ENCODE measurements at places on chromosomes 12 and 14.

DNA sequence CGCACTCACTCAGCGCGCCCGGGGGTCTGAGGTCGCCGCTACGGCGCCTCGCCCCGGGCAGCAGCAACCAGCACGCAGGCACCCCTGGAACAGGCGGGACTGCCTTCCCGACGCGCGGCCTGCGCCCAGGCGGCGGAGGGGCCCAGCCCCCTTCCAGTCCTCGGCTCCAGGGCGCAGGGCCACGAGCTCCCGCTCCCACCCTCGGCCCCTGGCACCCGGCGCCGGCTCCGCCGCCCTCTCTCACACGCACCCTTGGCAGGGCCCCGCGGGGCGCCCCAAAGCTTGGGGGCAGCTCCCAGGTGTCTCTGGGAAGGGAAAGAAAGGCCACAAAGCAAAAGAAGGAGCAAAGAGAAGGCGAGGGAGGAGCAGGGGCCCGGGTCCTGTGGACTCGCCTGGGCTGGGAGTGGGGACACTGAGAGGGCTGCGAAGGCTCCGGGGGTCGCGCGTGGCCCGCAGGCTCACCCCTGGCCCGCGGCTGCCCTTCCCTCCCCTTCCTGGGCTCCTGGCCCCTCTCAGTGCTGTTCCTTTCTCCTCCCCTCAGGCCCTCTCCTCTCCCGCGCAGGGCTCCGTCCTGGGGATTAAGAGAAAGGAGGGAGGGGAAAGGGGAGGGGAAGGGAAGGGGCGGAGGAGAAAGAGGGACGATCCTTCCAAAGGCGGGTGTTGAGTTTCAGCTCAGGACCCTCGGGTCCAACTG is 907 bp upstream of the EFS start:
- no peak for DNase-seq

DNA sequence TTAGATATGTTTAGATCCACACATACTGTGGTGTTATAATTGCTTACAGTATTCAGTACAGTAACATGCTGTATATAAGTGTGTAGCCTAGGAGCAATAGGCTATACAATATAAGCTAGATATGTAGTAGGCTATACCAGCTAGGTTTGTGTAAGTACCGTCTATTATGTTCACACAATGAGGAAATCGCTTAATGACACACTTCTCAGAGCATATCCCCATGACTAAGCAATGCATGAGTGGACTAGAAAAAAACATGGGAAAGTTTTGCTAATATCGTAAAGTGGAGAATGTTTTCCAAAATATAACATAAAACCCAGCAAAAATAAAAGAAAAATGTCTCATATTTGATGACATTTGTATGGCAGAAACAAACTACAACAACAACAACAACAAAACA is 27.3 kb downstream of the AKAP3 start:
- no peak for DNase-seq

DNA sequence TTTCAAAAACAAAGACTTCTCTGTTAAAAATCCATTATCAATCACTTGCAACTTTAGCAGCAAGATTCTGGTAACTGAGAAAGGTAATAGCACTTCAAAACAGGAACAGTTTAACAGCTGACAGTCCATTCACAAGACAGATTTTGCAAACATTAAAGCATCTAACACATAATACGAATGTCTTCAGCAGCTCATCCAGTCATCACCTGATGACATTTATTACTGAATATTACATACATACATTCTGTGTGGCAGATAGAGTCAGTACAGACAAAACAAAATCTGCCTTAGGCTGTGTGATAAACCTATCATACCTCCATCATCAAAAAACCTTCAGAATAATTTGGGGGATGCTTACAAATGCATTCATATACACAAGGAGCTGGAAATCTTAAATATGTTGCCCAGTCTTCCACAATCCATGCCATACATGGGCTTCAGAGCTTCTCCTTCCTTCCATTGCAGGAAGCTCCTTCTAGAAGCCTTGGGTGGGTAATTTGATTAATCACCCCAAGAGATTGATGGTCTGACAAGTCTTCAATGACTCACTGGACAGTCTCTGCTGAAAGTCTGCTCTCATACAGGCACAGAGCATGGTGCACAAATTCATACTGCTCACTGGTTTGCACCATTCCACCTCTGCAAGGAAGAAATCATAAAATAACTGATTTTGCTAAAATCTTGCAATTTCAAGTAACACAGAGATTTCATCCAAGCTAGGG is 1.6 kb upstream of the PTPRB start:
- DNase-seq, result no peak

DNA sequence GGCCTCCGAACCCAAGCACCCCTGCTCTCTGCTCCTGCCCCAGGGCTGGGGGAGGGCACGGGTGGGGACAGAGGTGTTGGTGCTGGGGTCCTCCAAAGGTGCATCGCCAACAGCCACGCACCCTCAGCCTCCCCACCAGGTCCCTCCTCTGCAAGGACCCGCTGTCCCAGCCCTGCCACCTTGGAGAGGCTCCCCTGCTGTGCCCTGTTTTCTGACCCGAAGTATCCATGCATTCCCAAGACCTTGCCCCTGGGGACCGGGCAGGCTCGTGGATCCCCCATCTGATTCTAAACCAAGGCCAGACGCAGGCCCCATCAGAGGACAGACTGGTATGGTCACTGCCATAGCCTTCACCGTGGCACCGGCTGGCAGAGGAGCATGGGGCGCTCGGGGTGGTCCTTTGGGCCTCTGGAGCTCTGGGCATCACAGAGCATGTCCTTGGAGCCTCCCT is 22.7 kb upstream of the BEGAIN start:
- no peak for DNase-seq

DNA sequence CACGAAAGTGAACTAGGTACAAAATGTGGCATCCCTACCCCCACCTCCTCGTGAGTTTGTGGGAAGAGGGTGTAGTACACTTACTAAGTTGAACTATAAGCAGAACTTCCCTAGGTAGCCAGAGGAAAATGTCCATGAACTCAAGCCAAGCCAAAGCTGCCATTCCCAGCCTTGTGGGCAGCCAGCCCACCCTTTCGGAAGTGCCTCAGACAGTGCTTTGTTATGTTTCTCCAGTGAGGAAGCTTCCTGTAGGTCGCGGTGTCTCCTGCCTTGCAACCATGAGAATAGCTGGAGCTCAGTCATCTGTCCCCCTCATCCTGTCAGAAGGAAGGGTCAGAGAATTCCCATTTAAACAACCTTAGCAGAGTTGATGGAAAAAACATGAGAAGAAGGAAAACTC is 266.9 kb downstream of the DUSP6 start:
- no peak for DNase-seq

- DNase-seq, result no peak
These were observed 137.4 kb downstream of the CALM1 start for GRCh38 chr14:90534091-90534837.

DNA sequence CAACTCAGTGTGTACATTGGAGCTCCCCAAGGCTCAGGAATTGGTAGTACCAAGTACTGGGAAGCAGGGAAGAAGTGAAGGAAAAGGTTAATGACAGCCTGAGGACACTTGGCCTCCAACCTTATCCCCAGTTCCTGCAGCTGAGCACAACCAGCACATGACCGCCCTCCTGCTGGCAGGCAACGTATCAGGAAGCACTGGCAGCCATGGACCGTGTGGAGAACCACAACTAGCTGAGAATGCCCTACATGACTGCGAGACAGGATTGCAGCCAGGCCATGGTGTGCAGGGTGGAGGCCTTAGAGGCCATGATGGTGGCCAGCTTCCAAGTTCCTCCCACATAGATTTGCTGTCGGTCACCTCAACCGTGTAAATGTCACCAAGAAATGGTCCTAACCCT is 26.8 kb downstream of the PYGL start:
- DNase-seq, result no peak

DNA sequence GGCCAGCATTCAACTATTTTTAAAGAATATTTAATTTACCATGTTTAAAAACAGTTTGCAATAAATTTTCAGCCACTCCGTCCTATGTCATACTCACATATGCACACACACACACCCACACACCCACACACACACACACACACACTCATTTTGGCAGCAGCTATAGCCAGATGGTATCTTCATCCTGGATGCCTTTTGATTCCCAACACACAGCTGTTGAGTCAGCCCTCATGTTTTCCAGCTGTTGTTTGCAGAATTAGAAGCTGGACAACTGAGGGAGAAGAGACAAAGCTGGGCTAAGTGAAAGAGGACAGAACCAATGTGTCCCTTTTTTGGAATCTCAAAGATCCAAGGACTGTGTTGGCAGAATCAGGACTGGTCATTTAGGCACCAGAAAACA is 80.0 kb upstream of the EGLN3 start:
- DNase-seq, result no peak

- DNase-seq, result peak; percentile 48
These were observed 3.0 kb upstream of the IFI27L2 start for GRCh38 chr14:94132285-94132887.

- no peak for DNase-seq
These were observed 291.1 kb downstream of the DIO2 start for GRCh38 chr14:79920180-79920692.

- no peak for DNase-seq
These were observed 116.3 kb downstream of the GLT1D1 start for GRCh38 chr12:128969480-128970055.

DNA sequence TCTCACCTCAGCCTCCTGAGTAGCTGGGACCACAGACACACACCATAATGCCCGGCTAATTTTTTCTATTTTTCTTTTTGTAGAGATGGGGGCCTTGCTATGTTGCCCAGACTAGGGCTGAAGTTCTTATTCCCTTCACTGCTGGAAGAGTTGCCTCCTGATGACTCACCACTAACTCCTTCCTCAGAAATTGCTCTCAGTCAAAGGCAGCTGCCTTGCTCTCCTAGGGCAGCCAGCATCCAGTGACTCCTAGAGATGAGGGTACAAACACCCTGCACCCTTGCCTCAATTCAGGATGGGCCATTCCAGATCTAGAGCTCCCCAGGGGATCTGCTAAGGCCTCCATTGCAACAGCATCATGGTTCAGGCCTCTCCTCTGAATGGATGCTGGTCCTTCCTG is 54.0 kb upstream of the RASSF8 start:
- no peak for DNase-seq

GRCh38 chr14:49959822-49960408 is 67.0 kb downstream of the ARF6 start:
- DNase-seq, result no peak

DNA sequence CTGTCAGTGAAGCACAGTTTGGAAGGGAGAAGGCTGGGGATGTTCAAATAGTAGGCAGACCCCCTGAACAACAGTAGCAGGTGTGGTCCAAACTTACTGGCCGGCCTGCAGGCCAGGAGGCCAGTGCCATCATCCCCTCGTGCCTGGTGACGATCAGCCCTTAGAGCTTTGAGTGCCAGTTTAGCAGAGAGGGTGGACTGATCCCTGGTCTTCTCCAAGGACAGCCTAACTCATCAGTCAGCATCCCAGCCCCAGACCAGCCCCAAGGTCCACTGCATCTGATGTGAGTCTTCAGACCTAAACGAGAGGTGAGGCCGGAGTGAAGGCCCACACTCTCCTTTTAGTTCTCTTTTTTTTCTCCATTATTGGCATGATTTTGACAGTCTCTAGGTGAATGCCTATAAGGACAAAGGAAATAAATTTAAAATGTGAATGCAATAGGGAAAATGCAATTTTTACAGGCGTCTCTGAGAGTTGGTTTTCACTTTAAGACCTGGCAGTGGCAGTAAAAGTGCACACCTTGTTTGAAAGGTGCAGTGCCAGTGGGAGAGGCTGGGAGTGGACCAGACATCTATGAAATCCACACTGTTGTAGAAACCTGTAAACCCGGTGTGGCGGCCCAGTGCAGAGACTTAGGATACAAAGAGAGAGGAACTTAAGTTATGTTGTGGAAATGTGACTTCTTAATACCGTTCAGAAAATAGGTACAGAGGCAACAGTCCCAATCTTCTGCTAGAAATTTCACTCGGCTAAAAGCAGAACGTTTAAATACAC is 311.2 kb downstream of the CACNA1C start:
- DNase-seq, result no peak

- DNase-seq, result no peak
These were observed 5.1 kb upstream of the DENR start for GRCh38 chr12:122747224-122748135.

DNA sequence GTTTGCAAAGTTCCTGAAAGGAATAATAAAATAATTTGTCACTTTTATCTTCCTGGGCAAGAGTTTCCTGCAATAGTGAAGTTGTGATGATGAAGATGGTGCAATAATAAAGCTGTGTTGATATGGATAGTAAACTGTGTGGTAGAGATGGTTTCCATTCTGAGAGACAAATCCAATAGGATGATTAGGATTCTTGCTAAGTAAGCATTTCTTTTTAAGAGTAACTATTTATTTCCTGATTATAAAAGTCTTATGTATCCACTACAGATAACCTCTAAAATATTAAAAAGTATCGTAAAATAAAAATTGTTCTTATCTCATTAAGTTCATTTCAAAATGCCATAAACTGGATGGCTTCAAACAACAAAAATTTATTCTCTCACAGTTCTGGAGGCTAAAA is 28.7 kb downstream of the TSPAN11 start:
- no peak for DNase-seq

DNA sequence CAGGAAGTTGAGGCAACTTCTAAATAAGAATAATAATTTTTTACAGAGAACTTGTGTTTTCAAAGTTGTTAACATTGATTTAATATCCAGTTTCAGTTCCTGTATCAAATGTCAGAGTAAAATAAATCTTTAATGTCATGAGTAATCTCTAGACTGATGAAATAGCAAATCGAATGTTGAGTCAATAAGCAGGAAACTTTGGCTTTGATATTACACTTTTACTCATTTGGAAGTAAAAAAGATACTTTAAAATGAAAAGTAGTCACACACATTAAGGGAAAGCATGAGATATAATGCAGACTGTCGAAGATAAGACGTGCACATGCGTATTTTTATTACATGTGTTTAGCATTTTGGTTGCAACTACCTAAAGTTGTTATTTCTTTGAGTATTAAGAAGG is 78.2 kb upstream of the PTGDR start:
- no peak for DNase-seq

DNA sequence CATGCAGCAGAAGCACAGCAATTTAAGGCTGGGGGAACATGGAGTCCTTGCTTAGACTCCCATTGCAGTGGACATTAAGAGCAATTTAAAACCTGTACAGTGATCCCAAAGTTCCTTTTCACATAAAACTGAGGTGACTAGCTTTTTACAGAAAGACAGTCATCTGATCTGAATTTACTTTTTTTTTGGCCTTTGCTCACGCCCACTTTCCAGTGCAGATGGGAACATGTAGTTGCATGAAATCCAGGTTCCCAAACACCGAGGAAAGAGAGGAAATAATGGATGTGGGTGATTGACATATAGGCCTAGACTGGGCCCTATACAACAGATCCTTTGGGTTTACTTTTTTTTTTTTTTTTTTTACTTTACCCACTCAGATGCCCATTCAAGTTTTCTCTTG is 126.4 kb upstream of the PTPRB start:
- DNase-seq, result no peak

DNA sequence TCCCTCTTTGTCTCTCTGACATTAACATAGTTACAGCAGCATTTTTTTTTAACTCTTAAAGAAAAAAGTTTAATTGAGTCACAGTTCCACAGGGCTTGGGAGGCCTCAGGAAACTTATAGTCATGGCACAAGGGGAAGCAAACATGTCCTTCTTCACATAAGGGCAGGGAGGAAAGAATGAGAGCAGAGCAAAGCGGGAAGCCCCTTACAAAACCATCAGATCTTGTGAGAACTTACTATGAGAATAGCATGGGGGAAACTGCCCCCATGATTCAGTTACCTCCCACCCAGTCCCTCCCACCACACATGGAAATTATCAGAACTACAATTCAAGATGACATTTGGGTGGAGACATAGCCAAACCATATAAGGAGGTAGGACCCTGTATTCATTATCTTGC is 96.2 kb downstream of the PLBD1 start:
- DNase-seq, result no peak

GRCh38 chr14:74502236-74503019 is 8.9 kb downstream of the ISCA2 start:
- no peak for DNase-seq

- no peak for DNase-seq
These were observed 98.0 kb downstream of the BBS10 start for GRCh38 chr12:76250256-76250655.

All from effector memory CD4-positive, alpha-beta T cell (primary cell).